ENCODE measurements at places on chromosomes 16 and 17.

DNA sequence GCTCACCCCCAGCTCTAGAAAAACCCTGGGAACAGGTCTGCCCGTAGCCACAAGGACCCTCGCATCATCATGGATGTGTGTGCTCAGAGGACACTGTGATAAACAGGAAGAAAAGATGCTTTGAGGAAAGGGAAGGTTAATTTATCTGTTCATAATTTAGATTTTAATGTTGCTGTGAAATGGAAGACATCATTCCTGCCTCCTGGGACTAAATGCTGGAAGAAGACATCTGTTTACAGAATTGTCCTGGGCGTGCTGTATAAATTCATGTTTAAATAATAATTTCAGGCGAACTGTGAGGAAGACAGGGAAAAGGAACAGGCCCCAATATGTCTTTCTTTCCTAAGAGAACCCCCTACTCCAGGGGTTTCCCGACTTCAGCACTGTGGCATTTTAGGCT lies 112.6 kb downstream of the SHISA6 start:
- DNase-seq, result no peak

GRCh38 chr17:54418467-54418866 lies 482.2 kb upstream of the TOM1L1 start:
- no peak for DNase-seq

DNA sequence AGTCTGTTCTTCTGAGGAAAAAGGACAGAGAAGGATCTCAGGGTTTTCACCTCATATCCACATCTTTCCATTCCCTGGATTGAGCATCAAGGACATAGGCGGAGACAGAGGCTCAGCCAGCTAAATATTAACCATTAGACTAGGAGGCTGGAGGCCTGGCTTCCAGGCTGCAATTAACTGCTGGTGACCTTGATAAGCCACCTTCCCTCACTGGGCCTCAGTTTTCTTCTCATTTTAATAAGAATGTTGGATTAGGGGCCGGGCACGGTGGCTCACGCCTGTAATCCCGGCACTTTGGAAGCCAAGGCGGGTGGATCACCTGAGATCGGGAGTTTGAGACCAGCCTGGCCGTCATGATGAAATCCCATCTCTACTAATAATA lies 25.6 kb upstream of the CNOT1 start:
- DNase-seq, result no peak

DNA sequence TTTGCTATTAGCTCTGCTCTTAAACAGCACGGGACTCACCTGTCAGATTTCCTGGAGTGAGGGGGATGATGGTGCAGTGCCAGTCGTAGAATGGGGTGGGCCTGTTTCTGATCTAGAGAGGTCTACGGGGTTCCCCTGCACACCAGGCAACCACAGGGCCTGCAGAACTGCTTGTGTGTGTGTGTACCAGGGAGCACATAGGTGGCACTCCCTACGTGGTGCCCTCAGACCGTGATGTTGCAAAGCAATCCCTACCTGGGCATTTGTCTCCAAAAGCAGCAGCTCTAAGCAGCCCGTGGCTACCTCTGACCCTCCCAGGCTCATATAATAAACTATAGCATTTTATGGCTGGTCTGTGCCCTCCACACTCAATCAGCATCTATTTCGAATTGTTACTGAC lies 38.5 kb downstream of the MPRIP start:
- no peak for DNase-seq

- no peak for DNase-seq
Measured at GRCh38 chr17:46044989-46045388, 45.9 kb downstream of the STH start.

Data from stimulated activated CD8-positive, alpha-beta memory T cell treated with anti-CD3 and anti-CD28 coated beads, Interleukin-2, amount 100 ng/mL, for 48 hours (primary cell).